ENCODE measurements at places on chromosomes 11 and 22. TPM values are rescaled to one million over a fixed set of nuclear protein-coding genes. Genes with fewer than 3 reads are reported as not detected.

The PHOX2A gene
- not detected for total RNA-seq

The NCR3LG1 gene
- 2.1 TPM for total RNA-seq

The GLYAT gene
- total RNA-seq = 0.22 TPM

The MPEG1 gene
- 4.9 TPM for total RNA-seq

The CTSF gene
- 59.0 TPM for total RNA-seq

The VPS26B gene
- 35.6 TPM for total RNA-seq

The TUBGCP6 gene
- 19.5 TPM for total RNA-seq

The CALCA gene
- not detected for total RNA-seq

The OR2AT4 gene
- total RNA-seq = not detected

The PKDREJ gene
- 0.18 TPM for total RNA-seq

The C11orf86 gene
- total RNA-seq = not detected

DNA sequence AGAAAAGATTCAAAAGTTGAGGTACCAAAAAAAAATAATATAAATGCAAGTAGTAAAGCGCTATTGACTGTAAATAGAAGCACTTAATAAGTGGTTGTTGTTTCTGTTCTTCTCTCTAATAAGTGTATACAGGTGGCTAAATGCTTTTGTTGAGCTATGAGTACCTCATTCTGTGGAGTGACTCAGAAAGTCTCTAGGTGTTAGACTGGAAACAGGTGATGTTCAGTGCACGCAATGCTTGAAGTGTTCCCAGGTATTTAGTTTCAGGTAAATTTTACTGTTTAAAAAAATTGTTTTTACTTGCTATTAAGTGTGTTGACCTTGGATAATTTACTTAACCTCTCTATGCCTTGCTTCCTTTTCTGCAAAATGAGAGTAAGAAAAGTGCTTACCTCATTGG, 24.2 kb downstream of the POU2AF3 start:
- no peak for DNase-seq

GRCh38 chr22:37940698-37941376, 12.6 kb downstream of the C22orf23 start:
- DNase-seq = no peak

- no peak for DNase-seq
These were observed 26.4 kb upstream of the OR8D2 start for GRCh38 chr11:124346311-124346955.

GRCh38 chr11:71504531-71504930, 22.5 kb upstream of the KRTAP5-7 start:
- no peak for DNase-seq

- no peak for DNase-seq
These were observed 48.7 kb upstream of the LRRC4C start for GRCh38 chr11:41508121-41508520.

DNA sequence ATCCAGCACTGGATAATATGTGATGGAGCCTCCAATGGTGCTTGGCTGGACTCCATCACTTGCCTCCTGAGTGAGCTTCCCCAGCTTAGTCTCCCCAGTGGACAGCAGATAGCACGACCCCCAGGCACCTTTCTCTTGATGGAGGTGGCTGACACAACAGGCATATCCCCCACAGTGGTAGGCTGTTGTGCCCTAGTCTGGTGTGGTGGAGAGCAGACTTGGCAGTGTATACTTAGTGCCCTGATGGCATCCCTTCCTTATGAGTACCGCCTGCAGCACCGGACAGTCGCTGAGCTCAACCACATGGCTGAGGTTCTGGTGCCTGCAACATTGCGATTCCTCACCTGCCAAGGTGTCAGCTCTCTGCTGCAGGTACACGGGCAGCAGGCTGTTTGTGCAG, 50.1 kb downstream of the DNHD1 start:
- no peak for DNase-seq

- peak; percentile 71 for DNase-seq
These were observed 35.7 kb upstream of the KLHL35 start for GRCh38 chr11:75468534-75469340.

DNA sequence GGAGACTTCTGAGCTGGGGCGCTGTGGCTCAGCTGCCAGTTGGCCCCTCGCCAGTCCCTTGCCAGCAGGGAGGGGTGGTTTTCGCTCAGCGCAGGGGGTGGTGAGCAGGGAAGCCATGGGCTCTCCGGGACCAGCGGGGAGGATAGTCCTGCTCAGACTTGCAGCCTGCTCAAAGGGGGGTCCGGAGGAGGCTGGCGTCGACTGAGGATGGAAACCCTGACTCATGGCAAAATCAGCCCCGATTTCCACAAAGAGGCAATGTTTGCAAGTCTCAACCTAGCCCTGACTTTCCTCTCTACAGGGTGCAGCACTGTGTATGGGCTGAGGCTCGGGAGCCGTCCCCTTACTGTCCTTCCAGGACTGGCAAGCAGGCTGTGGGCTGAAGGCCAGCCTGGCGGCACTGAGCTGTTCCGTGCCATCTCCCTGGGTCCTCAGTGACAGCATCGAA, 35.1 kb downstream of the FBLN1 start:
- peak; percentile 58 for DNase-seq

DNA sequence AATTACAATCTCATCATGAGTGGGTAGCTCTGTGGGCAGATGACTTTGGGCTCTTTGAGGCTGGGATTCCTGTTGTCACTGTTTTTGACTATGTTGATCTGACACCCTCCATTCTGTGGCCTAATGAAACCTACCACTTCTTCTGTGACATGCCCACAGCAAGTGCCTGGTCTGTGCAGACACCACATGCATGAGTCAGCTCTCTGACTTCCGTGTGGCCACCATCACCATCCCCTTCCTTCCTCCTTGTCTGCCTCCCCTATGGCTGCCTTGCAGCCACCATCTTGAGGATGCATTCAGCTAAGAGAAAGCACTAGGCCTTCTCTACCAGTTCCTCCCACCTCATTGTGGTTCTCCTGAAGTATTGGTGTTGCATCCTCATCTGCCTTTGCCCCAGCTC, 15.3 kb upstream of the OR10V1 start:
- no peak for DNase-seq

DNA sequence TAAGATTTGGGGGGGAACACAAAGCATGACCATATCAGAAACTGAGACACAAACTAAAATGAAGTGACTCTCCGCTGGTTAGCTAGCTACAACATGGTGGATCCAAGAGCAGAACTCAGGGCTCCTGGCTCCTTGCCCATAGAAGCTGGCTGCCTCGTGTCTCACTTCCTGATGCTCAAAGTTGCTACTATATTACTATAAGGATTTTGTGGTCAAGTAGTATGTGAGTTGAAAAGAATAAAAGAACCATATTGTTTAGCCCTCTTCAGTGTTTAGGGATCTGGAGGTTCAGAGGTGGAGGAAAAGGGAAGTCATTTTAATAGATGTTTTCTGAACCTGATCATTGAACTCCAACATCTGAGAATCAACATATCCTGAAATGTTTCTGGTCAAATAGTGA, 16.9 kb upstream of the SIK2 start:
- no peak for DNase-seq

DNA sequence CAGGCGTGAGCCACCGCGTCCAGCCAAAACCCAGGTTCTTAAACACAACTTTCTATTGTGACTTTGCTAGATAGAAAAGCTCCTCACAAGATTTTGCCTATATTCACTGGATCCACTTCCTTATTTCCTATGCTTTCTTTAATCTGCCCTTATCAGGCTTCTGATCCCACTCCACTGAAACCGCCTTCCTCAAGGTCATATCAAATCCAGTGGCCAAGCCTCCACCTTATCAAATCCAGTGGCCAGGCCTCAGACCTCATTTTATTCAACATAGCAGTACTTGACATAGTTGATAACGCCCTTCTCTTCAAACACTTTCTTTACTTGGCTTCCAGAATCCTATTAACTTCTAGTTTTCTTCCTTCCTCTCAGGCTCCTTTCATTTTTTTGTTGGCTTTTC, 29.5 kb downstream of the DIXDC1 start:
- DNase-seq = no peak

GRCh38 chr22:26757496-26757895, 100.1 kb downstream of the MIAT start:
- DNase-seq = no peak

- no peak for DNase-seq
These were observed 186.5 kb downstream of the HIPK3 start for GRCh38 chr11:33443684-33444083.

GRCh38 chr11:106305458-106305857, 228.0 kb downstream of the AASDHPPT start:
- no peak for DNase-seq

- DNase-seq = no peak
These were observed 116.9 kb downstream of the SIK3 start for GRCh38 chr11:116981266-116981885.

DNA sequence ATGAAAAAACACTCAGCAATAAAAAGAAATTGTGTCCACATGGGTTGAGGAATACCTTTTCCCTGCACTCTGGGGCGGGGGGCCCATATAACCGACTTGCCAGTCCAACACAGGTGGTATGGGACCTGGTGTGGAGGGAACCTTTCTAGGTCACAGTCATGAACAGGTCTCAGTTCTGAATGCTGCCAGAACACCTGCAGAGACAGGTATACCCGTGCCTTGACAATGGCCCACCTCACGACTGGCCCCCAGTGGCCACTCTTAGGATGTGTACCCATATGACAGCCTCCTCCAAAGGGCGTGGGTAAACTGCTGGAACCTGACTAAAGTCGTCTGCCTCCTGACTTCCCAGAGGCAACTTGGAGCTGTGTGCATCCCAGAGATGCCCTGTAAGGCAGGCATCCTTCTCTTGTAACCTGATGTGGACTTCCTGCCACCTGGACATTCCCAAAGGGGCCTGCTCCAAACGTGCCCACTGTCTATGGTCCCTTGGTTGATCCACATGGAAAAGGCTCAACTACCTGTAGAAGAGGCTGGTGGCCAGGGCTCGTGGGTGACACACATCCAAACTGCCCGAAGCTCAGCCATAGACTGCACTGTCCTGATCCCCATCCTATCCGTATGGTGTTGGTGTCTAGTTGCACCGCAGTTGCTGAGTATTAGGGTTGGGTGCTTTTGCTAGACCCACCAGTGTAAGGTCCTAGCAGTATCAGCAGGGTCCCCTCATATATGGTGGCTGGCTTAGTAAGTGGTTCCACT, 859.3 kb downstream of the BRD1 start:
- DNase-seq = no peak

DNA sequence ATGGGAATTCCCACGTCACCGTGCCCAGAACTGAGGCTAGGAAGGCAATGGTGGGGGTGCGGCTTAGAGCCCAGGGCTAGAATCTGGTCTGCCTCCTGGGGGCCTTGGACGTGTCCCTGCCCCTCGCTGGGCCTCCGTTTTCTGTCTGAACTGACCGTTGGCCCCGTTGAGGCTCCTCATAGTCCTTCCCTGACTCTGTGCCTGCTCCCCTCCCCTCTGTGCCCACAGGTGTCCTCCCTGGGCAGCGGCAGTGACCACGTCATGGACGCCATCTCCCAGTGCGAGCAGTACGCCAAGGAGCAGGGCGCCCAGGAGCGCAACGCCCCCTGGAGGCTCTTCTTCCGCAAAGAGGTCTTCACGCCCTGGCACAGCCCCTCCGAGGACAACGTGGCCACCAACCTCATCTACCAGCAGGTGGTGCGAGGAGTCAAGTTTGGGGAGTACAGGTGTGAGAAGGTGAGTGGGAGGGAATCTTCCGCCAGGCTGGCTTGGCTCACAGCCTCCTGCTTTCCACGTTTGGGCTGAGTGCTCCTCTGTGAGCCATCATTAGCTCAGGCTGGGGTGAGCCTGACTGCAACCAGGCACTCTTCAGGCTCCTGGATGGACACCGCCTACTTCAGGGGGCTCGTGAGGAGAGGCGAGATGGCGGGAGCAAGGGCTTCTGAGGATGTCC, 63.9 kb downstream of the MYO7A start:
- peak; percentile 29 for DNase-seq

DNA sequence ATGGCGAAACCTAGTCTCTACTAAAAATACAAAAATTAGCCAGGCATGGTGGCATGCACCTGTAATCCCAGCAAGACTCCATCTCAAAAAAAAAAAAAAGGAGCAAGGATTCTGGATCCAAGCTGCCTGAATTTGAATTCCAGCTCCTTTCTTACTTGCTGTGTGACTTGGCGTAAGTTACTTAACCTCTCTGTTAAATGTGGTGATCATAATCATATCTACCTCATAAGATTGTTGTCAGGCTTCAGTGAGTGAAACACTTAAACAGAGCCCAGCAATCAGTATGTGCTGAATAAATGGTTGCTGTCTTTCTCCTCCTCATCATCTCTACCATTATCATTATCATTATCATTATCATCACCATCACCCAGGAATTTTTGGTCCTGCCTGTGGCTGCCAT, 2.7 kb downstream of the MB start:
- no peak for DNase-seq

- DNase-seq = no peak
These were observed 82.1 kb downstream of the FBLN1 start for GRCh38 chr22:45584621-45585436.

Measured in heart right ventricle (tissue), 16 donors.